ENCODE measurements at places on chromosomes 4 and X. TPM values are rescaled to one million over a fixed set of nuclear protein-coding genes. Genes with fewer than 3 reads are reported as not detected.

FAM236B gene
- not detected for total RNA-seq

ANKRD50 gene
- total RNA-seq, result 17.1 TPM

DNA sequence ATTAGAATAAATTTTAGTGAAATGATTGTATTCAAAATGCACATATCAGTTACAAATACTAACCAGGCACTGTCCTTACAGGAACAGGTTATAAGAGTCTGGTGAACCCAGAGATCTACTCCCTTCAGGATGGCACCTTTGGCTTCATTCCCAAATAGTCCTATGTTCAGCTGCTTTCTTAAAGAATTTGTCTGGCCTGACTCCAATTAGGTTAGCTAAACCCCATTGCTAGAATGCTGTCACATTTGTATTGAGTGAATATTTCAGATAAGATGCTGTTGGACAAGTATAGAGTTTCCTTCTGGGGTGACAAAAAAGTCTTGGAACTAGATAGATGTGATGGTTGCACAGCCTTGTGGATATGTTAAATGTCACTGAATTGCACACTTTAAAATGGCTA lies 69.4 kb downstream of the EFHC2 start:
- H3K4me3 ChIP-seq, result no peak overlapping the region
- no peaks in the 10 kb centered on the region for H3K4me1 ChIP-seq
- H3K27me3 ChIP-seq, result peaks cover 2% of the 10 kb centered on the region
- no peak overlapping the region for H3K27ac ChIP-seq
- DNase-seq, result no peak

DNA sequence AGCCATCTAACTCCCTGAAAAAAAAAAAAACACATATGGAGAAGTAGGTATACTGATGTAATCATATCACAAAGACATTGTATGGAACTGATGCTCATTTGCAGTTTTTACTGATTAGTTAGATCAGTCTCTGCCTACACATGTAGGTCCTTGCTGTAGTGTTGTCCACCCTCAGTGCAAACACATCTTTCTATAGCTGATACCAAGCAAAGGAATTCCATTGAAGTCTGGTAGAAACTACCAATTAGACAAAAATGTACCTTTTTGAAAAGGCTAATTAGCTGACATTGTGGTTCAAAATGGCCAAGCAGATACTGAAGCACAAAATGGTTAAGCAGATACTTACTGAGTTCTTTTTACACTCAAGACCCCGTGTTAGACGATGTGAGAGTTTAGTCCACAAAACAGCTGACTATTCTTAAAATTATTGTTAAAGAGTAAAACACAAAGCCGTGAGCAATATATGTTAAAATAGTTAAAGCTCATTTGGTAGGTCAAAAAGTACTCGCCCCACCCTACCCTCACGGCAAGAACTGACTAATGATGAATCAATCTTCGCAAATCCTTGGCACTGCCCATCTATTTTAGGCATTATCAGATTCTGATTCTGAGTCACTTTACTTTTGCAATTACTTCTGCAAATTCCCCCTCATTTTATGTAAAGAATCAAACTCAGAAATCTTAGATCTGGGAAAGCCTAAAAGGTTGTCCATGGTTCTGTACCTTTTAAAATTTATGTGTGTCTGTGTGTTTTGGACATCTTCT lies 40.4 kb downstream of the COL4A6 start:
- peak overlapping the region; percentile 62 for H3K27ac ChIP-seq
- no peaks in the 10 kb centered on the region for H3K27me3 ChIP-seq
- peaks cover 45% of the 10 kb centered on the region for H3K4me1 ChIP-seq

DNA sequence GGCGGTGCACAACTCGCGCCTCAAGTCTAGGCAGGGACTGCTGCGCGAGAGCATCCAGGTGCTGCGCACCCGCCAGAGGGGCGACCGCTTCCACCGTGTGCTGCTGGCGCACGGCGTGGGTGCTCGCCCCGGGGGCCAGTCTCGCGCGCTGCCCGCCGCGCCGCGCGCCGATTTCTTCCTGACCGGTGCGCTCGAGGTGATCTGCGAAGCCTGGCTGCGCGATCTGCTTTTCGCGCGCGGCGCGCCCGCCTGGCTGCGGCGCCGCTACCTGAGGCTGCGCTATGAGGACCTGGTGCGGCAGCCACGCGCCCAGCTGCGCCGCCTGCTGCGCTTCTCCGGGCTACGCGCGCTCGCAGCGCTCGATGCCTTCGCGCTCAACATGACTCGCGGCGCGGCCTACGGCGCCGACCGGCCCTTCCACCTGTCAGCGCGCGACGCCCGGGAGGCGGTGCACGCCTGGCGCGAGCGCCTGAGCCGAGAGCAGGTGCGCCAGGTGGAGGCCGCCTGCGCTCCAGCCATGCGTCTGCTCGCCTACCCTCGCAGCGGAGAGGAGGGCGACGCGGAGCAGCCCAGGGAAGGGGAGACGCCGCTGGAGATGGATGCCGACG lies 1.3 kb downstream of the CHST7 start:
- H3K36me3 ChIP-seq, result peaks cover 6% of the 10 kb centered on the region
- no peaks in the 10 kb centered on the region for H3K27me3 ChIP-seq
- peak overlapping the region; percentile 82 for H3K4me3 ChIP-seq
- no peak overlapping the region for H3K27ac ChIP-seq
- no peak for DNase-seq

- no peak overlapping the region for H3K27ac ChIP-seq
- H3K4me3 ChIP-seq, result no peak overlapping the region
- no peak for DNase-seq
- no peaks in the 10 kb centered on the region for H3K27me3 ChIP-seq
These were observed 161.1 kb upstream of the NAP1L5 start for GRCh38 chr4:88858752-88859151.

GRCh38 chr4:141759796-141760425 lies 123.5 kb downstream of the IL15 start:
- no peak overlapping the region for H3K27ac ChIP-seq
- peaks cover 13% of the 10 kb centered on the region for H3K4me1 ChIP-seq
- DNase-seq, result no peak
- H3K4me3 ChIP-seq, result no peak overlapping the region
- no peaks in the 10 kb centered on the region for H3K36me3 ChIP-seq

DNA sequence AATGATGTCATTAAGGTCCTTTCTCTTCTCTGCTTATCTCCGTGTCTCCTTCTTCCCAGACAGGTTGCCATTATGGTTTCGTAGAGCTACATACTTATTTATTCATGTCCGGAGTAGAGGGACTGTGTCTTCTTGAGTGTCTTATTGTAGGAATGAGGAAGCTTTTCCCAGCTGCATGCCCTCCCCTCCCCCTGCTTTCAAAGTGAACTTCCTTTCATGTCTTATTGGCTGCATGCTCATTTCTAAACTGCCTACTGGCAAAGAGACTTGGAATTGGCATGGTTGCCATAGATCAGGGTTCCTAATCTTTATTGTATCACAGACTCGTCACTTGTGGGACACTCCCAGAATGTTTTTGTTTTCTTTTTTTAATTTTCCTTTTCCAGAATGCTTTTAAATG lies 15.4 kb downstream of the VAMP7 start:
- H3K36me3 ChIP-seq, result peaks cover 26% of the 10 kb centered on the region
- DNase-seq, result no peak
- no peak overlapping the region for H3K4me3 ChIP-seq
- no peak overlapping the region for H3K27ac ChIP-seq

DNA sequence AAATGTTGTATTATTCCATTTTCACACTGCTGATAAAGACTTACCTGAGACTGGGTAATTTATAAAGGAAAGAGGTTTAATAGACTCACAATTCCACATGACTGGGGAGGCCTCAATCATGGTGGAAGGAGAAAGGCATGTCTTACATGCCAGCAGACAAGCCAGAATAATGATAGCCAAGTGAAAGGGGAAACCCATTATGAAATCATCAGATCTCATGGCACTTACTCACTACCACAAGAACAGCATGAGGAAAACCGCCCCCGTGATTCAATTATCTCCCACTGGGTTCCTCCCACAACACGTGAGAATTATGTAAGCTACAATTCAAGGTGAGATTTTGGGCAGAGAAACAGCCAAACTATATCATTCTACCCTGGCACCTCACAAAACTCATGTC lies 2535.1 kb downstream of the ARAP2 start:
- H3K4me1 ChIP-seq, result no peaks in the 10 kb centered on the region
- DNase-seq, result peak; percentile 4
- no peak overlapping the region for H3K4me3 ChIP-seq
- H3K36me3 ChIP-seq, result peaks cover 13% of the 10 kb centered on the region
- H3K27me3 ChIP-seq, result peaks cover 7% of the 10 kb centered on the region
- no peak overlapping the region for H3K27ac ChIP-seq

CT83 gene
- total RNA-seq, result not detected

DNA sequence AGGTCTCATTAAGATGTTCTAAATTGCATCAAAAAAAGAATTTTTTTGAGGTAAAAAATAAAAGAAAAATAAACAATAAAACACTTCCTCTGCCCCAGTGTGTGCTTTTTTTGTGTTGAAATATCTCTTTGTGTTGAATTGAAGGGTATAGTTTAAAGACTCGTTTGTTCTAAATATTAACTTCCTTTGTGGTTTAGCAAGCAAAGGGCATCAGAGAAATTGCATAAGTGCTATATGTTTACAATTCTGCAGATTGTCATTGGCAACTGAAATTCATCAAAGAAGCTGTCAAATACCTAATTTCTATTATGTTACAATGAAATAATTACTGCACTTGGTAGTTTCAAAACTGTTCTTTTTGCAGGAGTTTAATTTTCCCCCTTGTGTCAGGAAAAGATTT lies 260.5 kb downstream of the DKK2 start:
- peaks cover 19% of the 10 kb centered on the region for H3K4me1 ChIP-seq
- no peaks in the 10 kb centered on the region for H3K27me3 ChIP-seq
- H3K27ac ChIP-seq, result no peak overlapping the region
- DNase-seq, result no peak

GRCh38 chr4:122836941-122837340 lies 10.3 kb downstream of the FGF2 start:
- H3K4me3 ChIP-seq, result peak overlapping the region; percentile 36
- peaks cover 4% of the 10 kb centered on the region for H3K27me3 ChIP-seq
- DNase-seq, result no peak
- H3K4me1 ChIP-seq, result peaks cover 34% of the 10 kb centered on the region
- H3K27ac ChIP-seq, result peak overlapping the region; percentile 16
- H3K36me3 ChIP-seq, result peaks cover 58% of the 10 kb centered on the region

GRCh38 chr4:52836678-52837077 lies 25.4 kb upstream of the RASL11B start:
- H3K36me3 ChIP-seq, result no peaks in the 10 kb centered on the region
- no peak for DNase-seq
- H3K27ac ChIP-seq, result no peak overlapping the region
- H3K4me1 ChIP-seq, result peaks cover 46% of the 10 kb centered on the region
- peaks cover 7% of the 10 kb centered on the region for H3K27me3 ChIP-seq

DNA sequence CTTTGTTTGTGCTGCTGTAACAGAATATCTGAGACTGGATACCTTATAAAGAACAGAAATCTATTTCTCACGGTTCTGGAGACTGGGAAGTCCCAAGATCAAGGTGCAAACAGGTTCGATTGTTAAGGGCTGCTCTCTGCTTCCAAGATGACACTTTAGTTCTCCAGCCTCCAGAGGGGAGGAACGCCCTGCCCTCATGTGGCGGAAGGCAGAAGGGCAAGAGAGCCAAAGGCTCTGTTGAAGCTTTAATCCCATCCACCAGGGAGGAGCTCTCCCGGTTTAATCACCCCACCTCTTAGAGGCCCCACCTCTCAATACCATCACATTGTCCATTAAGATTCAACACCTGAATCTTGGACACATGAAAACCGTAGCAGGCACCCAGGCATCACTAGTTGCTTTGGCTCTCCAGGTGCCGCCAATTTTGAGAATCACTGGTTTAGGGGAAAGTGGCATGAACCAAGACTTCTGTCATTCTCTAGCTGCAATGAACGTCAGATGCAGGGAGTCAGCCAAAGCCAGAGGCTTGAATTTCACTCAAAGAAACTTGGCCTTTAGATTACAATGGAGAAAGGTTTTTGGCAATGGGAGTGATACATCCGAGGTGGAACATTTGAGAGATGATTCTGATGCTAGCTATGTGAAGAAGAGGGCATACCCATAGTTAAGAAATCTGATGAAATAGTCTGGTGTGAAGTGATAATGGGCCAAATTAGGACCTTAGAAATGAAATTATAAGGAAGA lies 15.7 kb downstream of the FHL1 start:
- peak; percentile 53 for DNase-seq
- no peaks in the 10 kb centered on the region for H3K36me3 ChIP-seq

DNA sequence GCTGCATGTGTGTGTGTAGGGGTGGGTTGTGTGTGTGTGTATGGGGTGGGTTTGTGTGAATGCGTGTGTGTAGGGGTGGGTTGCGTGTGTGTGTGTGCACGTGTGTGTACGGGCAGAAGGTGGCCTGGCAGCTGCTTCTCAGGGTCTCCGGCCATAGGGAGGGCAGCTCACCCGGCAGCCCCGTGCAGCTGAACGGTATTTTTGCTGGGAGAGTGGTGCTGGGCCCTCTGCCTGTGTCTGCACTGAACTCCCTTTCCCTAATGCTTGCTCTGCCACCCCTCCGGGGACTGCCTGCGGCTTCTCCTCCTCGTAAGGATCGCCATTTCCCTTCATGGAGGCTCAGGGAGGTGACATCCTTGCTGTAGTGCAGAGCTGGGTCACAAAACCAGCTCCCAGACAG lies 30.2 kb downstream of the WFS1 start:
- no peak overlapping the region for H3K27ac ChIP-seq
- peaks cover 2% of the 10 kb centered on the region for H3K27me3 ChIP-seq
- H3K4me1 ChIP-seq, result no peaks in the 10 kb centered on the region
- DNase-seq, result no peak

DNA sequence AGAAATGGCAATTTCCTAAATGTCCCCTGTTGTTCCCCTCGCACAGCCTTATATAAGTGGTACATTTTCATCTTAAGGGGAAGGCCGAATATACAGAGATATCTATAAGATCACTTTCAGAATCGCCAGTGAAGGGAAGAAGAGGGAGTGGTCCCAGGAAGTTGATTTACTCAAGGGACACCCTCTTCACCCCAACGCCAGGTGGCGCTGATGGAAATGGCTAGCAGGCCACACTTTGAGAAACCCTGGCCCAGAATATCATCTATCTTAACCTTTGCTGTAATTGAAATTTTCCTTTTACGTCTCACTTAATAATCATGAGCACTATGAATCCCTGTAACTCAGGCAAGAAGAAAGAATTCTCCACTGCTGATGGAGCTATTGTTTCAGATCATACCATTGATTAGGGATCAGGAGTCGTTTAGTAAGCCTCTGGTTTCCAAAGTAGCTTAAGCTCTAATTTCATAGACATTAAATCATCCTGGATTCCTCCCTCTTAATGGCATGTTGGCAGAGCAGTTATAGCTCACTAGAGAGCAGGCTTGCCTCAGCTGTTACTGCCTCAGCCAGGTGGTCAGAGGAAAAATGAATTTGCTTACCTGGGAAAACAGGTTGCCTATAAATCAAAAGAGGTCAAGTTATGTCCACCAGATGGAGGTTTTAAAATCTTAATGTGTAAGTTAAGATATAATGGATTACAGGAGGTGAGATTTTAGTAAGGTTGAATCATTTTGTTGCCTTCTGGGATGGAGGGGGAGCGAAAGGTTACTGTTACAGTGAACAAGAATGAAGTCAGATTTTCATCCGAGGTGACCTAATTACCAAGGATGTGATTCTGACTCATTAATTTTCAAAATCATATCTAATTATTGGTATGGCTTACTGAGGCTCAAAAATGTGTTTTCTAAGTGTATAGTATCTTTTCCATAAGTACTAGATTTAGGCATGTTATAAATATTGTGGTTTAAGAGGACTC lies 941.2 kb upstream of the TENM3 start:
- H3K27me3 ChIP-seq, result no peaks in the 10 kb centered on the region
- no peak overlapping the region for H3K27ac ChIP-seq
- no peaks in the 10 kb centered on the region for H3K4me1 ChIP-seq
- H3K4me3 ChIP-seq, result peak overlapping the region; percentile 11
